Aortic smooth muscle cell (primary cell): ENCODE measurements at places on chromosomes 5 and 9. TPM values are rescaled to one million over a fixed set of nuclear protein-coding genes. Genes with fewer than 3 reads are reported as not detected.

Gene KIF4B
- total RNA-seq: under 0.01 TPM in 1 of 2 replicates, not detected in the other

Gene SCAI
- total RNA-seq: 3.8 and 6.3 TPM in 2 replicates

Gene PCDH12
- total RNA-seq: 1.7 and 3.6 TPM in 2 replicates

Gene SAPCD2
- 5.1 and 7.7 TPM in 2 replicates for total RNA-seq

Gene UHRF2
- total RNA-seq: 129 and 178 TPM in 2 replicates

Gene NUTM2G
- not detected in 2 replicates for total RNA-seq

Gene MED10
- total RNA-seq: 8.8 and 9.1 TPM in 2 replicates

Gene POU4F3
- total RNA-seq: 0.06 TPM in 1 of 2 replicates, not detected in the other

Gene GPR21
- total RNA-seq: 0.87 and 1.1 TPM in 2 replicates

Gene ROR2
- total RNA-seq: 0.13 and 0.62 TPM in 2 replicates

Gene LTC4S
- total RNA-seq: 6.1 and 6.6 TPM in 2 replicates
